Natural killer cell (primary cell): ENCODE measurements at places on chromosomes 6 and 20.

- DNase-seq, result no peak
Observed at GRCh38 chr6:85402922-85403321, 47.0 kb upstream of the NT5E start.

DNA sequence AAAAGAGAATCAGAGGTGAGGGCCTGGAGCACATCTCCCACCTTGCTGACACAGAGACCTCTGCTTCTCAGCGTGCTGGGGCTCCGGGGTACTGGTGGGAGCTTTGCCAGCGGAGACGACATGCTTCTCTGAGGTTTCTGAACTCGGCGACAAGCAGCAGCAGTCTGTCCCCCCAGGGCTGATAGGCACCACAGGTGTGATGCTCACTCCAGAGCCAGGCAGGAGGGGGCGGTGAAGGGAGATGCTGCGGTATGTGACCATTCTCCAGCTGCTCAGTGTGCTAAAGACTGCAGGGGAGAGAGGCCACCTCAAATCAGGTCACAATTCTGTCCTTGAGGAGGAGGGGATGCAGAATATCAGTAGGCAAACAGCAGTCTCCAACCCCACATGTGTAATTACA is 219.9 kb downstream of the ALDH8A1 start:
- no peak for DNase-seq

- no peak for DNase-seq
Observed at GRCh38 chr20:11350126-11351005, 567.3 kb upstream of the BTBD3 start.

DNA sequence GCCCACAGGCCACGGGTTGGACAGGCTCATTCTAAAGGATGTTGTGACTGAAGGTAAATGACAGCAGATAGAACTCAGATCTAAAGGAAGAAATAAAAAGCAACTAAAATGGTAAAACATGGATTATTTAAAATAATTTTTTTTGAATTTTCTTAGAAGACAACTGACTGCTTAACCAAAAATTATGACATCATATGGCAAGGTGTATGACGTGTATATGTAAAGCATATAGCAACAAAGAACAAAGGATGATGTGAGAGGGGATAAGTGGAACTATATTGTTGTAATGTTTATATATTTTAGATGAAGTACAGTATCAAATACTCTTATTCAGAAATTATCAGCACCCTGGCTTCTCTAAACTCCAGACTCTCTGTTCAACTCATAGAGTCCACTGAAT is 38.6 kb downstream of the NPEPL1 start:
- DNase-seq, result no peak

GRCh38 chr6:77030929-77031674 is 432.2 kb downstream of the HTR1B start:
- no peak for DNase-seq

DNA sequence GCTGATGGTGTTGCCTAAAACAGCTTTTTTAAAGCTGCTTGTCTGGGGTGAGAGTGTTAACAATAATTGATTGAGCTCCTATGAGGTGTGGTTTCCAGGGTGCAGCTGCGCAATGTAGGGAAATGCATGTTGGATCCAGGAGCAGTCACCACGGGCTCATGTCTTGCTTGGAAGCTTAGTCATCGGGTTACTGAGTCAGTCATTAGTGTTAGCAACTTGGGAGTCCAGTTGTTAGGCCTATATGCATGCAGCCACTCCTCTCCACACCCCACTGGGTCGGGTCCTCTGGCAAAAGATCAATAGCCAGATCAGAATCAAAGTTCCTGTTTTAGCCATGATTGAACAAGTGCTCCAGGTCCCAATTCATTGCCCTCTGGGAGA is 271.7 kb upstream of the CHD6 start:
- DNase-seq, result no peak

DNA sequence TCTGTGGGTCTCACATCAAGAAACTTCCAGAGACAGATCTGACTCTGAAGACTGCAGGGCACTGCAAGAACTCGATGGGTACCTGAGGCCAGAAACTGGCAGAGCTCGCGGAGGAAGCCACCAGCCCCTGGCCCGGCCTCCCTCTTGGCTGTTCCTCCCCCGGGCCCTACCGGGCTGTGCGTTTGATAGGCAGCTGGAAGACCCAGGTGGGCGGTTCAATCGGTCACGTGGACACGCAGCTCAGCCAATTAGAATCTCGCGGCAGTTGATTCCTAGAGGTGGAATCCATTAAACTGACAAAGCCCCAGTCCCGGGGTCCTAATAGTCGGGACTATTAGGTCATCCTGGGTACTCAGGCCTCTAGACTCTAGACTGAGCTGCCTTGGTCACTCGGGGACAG is 154.2 kb upstream of the PROKR2 start:
- DNase-seq, result no peak

GRCh38 chr6:168988280-168988679 is 265.4 kb downstream of the THBS2 start:
- no peak for DNase-seq

GRCh38 chr6:14664621-14665315 is 547.2 kb downstream of the CD83 start:
- no peak for DNase-seq

DNA sequence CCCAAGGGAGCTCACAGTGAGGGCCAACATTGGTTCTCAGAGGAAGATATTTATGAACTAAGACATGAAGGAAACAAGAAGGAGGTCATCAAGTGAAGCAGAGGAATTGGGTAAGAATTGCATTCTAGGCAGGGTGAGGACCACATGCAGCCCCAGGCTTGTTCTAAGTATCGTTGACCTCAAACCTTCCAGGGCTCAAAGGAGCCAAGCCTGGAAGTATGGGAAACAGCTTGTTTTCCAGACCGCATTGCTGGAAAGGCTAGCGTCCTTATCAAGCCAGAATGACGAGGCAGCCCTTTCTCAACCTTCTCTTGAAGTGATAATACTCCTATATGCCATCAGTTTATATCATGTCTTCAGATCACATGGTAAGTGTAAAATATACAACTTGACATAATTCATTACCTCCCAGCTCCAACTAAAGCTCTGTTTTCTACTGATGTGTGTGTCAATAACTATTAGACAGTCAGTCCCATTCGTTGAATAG is 79.6 kb downstream of the PHACTR2 start:
- no peak for DNase-seq

DNA sequence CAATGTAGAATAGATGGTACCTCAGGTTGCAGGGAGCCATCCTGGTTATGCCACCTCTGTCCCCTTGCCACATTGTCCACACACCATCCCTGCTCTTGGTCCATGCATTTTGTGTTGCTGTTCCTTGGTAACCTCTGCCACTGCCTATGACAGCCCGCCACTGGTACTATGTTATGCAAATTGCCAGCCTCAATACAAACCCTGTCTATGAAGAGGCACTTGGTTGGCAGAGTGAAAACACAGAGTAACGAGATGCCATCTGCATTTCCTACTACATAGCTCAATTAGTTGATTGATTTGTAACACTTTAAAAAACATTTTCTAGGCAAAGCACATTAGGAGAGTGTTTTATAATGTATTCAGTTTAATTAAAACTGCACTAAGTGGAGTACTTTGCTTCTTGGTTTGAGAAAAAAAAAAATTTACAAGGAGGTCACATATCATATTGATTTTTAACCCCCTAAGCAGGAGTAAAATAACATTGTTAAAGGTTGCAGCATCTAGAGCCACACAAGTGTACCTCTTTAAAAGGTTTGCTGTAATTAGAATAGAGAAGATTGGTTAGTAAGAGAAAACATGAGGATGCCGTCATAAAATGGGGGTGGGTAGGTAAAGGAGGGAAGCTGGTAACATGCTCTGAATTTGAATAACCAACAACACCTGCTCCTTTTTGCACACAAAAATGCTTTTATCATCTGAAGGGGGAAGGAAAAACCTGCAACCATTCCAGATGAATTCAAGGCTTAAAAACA is 817.1 kb downstream of the KIF16B start:
- no peak for DNase-seq

GRCh38 chr20:10359621-10360040 is 74.4 kb downstream of the MKKS start:
- no peak for DNase-seq

DNA sequence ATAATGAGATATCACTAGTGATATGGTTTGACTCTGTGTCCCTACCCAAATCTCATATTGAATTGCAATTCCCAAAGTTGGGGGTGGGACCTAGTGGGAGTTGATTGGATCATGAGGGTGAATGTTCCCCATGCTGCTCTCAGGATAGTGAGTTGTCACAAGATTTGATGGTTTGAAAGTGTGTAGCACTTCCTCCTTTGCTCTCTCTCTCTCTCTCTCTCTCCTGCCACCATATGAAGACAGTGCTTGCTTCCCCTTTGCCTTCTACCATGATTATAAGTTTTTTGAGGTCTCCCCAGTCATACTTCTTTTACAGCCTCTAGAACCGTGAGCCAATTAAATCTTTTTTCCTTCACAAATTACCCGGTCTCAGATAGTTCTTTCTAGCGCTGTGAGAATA is 1002.0 kb upstream of the ADGRB3 start:
- no peak for DNase-seq

DNA sequence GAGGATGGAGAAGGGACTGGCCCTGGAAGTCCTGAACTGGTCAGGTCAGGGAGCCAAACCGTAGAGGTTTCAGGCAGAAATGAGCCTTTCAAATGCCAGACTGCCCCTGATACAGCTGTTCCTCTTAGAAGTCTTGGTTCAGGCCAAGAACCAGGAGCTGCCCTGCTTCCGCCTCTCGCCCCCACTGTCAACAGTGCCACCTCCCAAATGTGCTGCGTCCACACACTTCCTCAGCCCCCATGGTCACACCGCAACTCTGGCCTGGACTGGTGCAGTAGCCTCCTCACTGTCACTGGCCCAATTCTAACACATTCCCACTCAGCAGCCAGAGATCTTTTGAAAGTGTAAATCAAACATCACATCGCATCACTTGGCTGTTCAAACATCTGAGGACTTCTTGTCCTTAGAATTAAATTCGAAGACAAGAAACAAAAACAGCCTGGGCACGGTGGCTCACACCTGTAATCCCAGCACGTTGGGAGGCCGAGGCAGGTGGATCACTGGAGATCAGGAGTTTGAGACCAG is 69.7 kb downstream of the STK35 start:
- no peak for DNase-seq

- DNase-seq, result no peak
Observed at GRCh38 chr20:33688938-33689424, 2.8 kb upstream of the E2F1 start.

DNA sequence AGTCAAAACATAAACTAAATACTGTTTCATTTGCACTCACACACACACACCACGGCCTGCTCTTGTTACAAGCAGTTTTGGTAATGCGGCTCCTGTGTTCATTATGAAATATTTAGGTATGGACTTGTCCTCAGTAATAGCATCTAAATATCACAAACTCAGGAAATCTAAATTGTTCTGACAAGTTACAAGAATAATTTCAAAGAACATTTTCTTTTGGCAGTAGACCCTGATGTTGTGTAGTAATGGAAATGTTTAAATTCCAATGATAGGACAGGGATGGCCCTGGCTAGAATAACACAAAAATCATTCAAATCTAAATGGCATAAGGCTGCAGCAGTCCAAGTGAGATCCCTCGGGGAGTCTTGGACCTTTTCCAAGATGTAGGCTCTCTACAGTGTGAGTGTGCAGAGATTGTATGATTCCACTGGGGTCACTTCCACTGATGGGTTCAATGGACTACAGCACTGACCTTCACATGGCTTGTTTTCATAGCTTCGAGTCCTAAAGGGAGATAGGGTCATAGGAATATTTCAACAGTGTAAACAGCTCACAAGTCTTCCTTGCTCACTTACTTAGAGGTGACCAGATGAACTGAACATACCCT is 210.6 kb upstream of the PLCB4 start:
- no peak for DNase-seq

- no peak for DNase-seq
Observed at GRCh38 chr20:24892522-24892921, 56.5 kb upstream of the CST7 start.

DNA sequence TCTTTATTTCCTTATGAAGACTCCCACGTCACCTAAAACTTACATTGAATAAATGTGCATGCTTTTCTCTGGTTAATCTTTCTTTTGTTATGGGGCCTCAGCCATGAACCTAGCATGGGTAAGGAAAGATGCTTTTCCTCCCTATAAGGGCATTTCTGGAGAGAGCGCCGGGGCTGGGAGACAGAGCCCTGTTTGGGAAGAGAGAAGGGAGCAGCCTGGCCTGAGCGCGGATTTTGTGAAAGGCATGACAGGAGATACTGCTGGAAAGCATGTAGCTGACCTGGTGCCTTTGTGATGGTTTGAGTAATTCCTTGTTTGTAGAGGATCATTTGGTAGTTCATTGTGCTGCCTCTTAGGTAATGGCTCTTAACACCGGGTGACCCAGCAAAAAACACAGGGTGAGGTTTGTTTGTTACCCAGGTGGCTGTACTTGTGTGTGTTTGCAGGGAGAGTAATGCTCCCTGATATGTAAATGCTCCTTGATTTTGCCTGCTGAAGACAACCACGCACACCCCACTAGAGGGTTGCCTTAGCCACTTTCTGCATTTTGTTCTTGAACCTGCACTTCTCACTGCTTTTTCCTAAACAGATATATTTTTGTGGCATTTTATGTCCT is 59.2 kb downstream of the ANKRD6 start:
- DNase-seq, result no peak

- DNase-seq, result peak; percentile 89
Observed at GRCh38 chr6:110682460-110682853, 132.8 kb downstream of the CDK19 start.

DNA sequence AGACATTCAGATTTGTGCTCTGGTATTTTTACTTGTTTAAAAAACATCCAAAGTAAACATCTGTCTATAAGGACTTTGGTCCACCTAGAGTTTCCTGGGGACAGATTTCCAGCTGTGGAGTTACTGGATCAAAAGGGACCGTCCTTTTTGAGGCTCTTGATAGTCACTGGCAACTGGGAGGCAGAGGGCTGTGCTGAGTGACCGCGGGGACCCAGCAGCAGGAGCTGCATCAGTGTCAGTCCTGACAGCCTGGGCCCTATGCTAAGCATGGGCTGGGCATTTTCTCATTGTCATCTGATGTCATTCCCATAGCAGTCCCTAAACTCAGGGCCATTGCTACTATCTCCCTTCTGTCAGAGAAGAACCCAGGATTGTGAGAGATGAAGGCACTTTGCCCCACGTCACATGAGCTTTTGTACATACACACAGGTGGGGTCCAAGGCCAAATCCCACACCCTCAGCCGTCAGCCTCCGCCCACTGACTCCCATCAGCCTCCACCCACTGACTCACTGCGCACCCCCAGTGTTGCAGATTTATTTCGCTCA is 293.8 kb downstream of the TAF4 start:
- no peak for DNase-seq

GRCh38 chr6:149333266-149333620 is 15.7 kb downstream of the TAB2 start:
- no peak for DNase-seq

GRCh38 chr6:54252916-54253315 is 55.3 kb upstream of the TINAG start:
- no peak for DNase-seq

DNA sequence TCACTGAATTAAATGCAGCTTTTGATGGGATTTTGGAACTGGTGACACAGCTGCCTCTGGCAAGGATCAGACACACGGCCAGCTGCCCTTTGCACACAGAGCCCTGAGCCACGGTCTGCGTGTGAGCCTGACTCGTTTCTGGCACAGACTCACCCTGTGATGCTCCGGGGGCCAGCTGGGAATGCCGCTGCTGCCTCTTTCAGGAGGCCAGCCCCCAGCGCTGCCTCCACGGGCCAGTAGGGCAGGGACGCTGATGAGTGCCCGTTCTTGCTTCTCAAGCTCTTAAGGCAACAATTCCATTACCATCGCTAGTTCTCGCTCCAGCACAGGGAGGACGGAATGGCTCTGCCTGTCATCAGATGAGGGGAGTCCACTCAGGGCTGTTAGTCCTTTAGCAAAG is 61.6 kb downstream of the IRF4 start:
- DNase-seq, result no peak
